ENCODE measurements at places on chromosomes 16 and 17.

- DNase-seq: no peak
Measured at GRCh38 chr16:88976366-88977017, 515 bp downstream of the CBFA2T3 start.

GRCh38 chr16:65510241-65510640 is 388.4 kb upstream of the CDH11 start:
- no peak for DNase-seq

- DNase-seq: no peak
Measured at GRCh38 chr17:68228817-68229570, 18.8 kb upstream of the AMZ2 start.

- DNase-seq: no peak
Measured at GRCh38 chr17:4219241-4219640, 44.5 kb downstream of the ANKFY1 start.

DNA sequence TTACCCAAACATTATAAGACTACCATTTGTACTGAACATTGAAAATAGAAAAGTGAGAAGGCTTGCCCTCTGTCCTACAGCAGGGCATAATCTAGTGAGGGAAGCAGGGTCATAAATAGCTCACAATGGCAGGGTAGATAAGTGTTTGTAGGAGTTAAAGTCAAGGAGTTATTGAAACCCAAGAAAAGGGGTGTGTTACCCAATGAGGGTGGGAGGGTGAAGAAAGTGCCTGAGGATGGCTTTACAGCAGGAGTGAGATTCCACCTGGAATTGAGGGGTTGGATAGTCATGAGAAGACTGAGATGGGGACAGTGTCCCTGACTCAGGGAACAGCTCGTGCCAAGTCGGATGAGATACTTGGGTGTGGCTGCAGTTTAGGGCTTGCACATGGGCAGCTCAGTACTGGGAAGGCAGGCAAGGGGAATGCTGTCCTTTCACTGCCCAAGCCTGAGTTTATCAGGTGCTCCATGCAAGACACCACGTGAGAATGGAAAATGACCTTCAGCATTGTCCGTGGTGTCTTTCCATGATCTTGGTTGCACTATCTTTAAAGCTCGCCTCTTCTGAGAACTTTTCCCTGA is 393.2 kb upstream of the MAF start:
- no peak for DNase-seq

All from NCI-H1048 (cell line).